Epithelial cell of esophagus (primary cell): ENCODE measurements at places on chromosomes 7 and 10.

- no peak for DNase-seq
Observed at GRCh38 chr7:38427279-38427955, 154.0 kb upstream of the TARP start.

GRCh38 chr7:77800730-77801129, 2.2 kb downstream of the PHTF2 start:
- DNase-seq, result no peak

GRCh38 chr7:116740755-116741462, 68.9 kb downstream of the MET start:
- peak; percentile 81 for DNase-seq

- no peak for DNase-seq
Observed at GRCh38 chr7:9981742-9982349, 991.8 kb upstream of the PHF14 start.

GRCh38 chr10:11219431-11219830, 201.8 kb downstream of the CELF2 start:
- no peak for DNase-seq

DNA sequence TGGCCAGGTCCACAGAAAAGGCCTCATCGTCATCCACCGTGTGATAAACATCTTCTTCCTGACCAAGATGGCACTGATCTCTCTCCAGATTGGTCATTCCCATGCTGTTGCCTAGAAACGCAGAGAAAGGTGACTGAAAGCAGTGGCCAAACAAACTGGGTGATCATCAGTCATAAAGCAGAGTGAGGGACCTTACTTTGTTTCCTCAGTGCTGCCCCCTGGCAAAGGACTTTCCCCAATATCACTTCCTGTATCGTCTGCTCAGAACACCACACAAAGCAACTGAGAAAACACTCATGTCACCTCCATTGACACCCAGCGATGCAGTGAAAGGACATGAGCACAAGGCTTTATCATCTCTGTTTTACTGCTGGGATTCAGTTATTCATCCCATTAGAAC, 40.0 kb upstream of the TM9SF3 start:
- DNase-seq, result no peak

DNA sequence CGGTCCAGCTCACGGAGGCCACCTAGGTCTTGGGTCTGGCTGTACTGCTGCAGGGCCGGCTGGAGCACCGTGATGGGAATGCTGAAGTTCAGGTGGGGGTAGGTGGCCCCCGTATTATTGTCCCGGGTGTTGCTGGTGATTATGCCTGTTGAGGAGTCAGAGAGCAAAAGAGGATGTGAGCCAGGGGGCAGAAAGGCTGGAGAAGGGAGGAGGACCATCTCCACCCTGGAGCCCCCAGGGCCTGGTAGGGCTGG, 6.6 kb downstream of the TYSND1 start:
- DNase-seq, result no peak

- no peak for DNase-seq
Observed at GRCh38 chr10:133614830-133615580, 11.6 kb downstream of the FRG2B start.

- no peak for DNase-seq
Observed at GRCh38 chr10:8026349-8027259, 27.9 kb upstream of the GATA3 start.

GRCh38 chr7:139118234-139118804, 8.8 kb upstream of the ZC3HAV1 start:
- peak; percentile 89 for DNase-seq

- no peak for DNase-seq
Observed at GRCh38 chr7:128879461-128879938, 16.8 kb downstream of the ATP6V1F start.

DNA sequence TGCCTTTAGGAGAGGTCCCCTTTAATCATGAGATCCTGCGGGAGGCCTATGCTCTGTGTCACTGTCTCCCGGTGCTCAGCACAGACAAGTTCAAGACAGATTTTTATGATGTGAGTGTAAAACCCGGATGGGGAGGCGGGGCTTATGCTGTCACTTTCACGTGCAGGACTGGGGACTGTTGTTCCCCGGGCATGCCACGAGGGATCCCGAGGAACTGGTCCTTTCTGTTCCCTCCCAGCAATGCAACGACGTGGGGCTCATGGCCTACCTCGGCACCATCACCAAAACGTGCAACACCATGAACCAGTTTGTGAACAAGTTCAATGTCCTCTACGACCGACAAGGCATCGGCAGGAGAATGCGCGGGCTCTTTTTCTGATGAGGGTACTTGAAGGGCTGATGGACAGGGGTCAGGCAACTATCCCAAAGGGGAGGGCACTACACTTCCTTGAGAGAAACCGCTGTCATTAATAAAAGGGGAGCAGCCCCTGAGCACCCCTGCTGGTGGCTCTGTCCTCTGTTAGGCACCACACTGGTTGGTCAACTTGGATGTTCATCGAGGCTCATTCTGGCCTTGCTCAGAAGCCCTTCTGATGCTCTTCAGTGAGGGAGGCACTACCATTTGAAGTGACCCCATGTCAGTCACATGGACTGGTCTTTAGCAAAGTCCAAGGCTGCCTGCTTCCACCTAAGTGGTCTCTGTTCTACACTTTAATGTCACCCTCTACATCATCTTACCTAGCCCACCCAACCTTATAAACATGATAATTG, 2.8 kb downstream of the COPS6 start:
- peak; percentile 48 for DNase-seq

DNA sequence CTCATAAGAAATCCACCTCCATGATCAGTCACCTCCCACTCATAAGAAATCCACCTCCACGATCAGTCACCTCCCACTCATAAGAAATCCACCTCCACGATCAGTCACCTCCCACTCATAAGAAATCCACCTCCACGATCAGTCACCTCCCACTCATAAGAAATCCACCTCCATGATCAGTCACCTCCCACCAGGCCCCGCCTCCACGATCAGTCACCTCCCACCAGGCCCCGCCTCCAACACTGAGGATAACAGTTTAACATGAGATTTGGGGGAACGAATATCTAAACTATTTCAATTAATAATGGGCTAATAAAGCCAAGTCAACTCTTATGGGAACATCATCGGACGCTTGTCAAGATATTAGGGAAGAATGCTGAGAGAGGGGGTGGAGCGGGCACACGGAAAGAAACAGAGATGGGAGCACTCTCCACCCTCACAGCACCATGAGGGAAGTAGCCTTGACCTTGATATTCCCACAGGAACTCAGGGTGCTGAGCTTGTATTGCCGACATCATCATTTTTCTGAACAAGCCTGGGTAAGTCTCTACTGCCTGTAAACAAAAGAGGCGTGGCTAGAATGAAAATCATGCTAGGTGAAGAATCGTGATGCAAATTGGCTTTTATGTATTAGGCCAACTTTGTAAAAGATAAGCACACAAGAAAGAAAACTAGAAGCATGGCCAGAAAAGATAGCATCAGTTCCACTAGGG, 303.5 kb upstream of the KLF6 start:
- DNase-seq, result no peak

- no peak for DNase-seq
Observed at GRCh38 chr10:103843854-103844570, 11.4 kb downstream of the SH3PXD2A start.

DNA sequence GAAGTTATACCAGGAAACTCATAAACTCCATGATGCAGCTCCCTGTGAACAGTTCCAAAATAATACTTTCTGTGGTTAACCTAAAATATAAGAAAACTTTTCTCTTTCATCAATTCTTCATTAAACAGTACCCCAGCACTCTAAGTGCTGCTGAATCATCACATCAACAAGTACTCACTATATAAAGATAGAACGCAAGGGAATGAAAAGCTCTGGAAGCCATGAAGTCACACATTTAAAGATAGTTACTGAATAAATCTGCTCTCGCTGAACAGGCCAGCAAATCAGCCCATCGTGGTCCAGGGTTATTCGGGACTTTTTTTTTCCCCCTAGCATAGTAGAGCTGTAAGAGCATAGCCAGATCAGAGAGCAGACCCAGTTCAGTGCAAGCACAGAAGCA, 254.3 kb downstream of the IPMK start:
- no peak for DNase-seq

DNA sequence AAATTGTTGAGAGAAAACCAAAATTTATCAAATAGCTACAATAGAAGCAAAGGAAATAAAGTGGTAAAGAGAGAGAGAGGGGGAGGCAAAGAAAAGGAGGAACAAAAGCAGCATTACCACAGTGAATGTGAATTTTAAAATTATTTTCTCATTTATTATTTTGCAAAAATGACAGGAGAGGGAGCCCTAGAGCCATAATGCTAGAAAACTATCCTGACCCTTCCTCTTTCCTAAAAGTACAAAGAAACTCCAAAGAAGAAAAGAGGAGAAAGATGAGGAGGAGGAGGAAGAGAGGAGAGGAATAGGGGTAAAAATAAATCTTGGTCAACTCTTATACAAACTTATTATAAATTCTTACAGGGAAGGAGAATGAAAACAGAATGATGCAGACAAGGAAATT, 921.5 kb downstream of the NRG3 start:
- no peak for DNase-seq
